ENCODE measurements at places on chromosomes 7 and 10. TPM values are rescaled to one million over a fixed set of nuclear protein-coding genes. Genes with fewer than 3 reads are reported as not detected.

The IKZF1 gene
- 24.4 TPM for total RNA-seq

GRCh38 chr10:26801831-26802230 lies 58.9 kb downstream of the ABI1 start:
- no peak for DNase-seq

DNA sequence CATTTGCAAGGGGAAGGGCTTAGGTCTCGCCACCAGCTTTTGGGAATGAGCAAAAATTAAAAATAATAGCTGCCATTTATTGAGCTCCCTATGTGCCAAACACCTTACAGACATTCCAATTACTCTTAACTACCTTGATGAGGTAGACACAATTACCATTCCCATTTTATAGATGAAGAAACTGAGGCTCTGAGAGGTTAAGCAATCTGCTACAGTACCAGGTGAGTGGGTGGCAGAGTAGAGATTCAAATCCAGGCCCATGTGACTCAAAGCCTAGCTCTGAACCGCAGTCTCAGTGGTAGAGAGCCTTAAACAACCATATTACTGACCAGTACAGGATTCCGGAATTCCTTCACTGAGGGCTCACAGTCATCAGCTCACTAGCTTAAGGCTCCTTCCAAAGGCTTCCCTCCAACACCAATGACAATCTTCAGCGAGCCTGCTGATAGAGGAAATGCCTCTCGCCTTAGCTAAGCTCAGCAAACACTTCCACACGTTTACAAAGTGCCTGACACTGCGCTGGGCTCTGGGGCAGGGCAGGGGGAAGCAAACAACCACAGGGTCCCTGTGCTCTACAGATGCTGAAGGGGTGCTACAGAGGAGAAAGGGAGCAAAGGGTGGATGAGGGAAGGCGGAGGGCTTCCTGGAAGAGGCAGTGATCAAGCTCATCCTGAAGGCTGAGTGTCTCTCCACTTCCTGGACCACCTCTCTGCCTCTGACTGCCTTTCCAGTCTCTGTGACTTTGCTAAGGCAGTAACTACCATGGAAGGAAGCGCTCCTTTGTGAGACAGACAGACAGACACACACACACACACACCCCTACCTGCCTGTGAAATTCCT lies 7.4 kb downstream of the LRRC20 start:
- no peak for DNase-seq

The PHKG1 gene
- total RNA-seq: 9.3 TPM

The SFTPA1 gene
- total RNA-seq: not detected

GRCh38 chr7:2553831-2554581 lies 1.3 kb downstream of the BRAT1 start:
- DNase-seq: peak; percentile 24

GRCh38 chr10:114239117-114239993 lies at the start of gene VWA2:
Gene VWA2 (plus strand): TSS chr10:114239254. CDS start chr10:114248714, 9,460 bp downstream.
- DNase-seq: no peak
